ENCODE measurements at places on chromosomes 5 and 9.

- DNase-seq = no peak
Measured at GRCh38 chr5:99348597-99348996, 419.8 kb upstream of the CHD1 start.

DNA sequence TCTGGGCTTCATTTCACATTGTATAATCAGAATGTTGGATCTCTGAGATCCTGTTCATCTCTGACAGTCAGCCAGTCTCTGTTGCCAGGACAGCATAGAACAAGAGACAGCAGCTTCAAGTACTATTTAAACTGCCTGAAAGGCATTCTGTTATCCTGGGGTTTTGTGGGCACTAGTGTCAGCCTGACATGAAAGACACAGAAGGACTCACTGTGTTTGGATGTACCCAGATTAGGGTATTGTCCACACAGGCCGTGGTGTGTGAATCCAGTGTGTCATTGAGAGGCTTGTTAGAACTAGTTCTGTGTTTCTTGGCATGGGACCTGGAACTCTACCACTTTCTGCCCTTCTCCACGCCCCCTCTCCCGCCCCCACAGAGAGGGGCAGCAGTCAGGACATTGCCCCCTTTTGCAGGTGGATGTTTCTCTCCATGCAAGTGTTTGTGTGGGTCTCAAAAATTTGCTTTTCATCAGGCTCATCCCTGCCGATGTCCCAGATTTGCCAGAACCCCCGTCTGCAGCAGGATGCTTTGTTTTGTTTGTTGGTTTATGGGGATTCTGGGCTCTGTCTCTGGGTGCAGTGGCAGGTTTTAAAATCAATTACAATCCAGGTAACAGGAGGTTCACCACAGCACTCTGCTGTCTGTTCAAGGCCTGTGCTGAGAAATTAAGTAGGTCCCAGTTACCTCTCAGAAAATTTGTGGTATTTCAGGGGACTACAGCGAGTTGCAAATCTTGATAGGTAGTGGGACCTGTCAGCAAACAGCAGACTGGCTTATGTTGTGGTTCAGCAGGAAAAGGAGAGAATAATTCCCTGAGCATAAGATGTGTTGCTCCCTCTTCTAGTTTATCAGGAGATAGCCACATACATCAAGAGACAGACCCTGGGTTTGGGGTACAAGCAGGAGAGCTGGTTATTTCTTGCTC, 144.6 kb downstream of the DOCK2 start:
- DNase-seq = no peak

- no peak for DNase-seq
Measured at GRCh38 chr5:124342027-124342471, 404.4 kb downstream of the ZNF608 start.

GRCh38 chr5:105263515-105263914, 1700.9 kb upstream of the NUDT12 start:
- DNase-seq = no peak

GRCh38 chr9:137956688-137957385, 79.3 kb downstream of the CACNA1B start:
- DNase-seq = no peak

- DNase-seq = no peak
Measured at GRCh38 chr5:66113160-66113559, 30.9 kb upstream of the SREK1 start.

Data from thoracic aorta (tissue), 2 donors.